Anterior cingulate cortex (tissue), 58 donors: ENCODE measurements at places on chromosomes 6 and 20.

GRCh38 chr6:108106694-108107093, 32.2 kb upstream of the OSTM1 start:
- no peak for DNase-seq

DNA sequence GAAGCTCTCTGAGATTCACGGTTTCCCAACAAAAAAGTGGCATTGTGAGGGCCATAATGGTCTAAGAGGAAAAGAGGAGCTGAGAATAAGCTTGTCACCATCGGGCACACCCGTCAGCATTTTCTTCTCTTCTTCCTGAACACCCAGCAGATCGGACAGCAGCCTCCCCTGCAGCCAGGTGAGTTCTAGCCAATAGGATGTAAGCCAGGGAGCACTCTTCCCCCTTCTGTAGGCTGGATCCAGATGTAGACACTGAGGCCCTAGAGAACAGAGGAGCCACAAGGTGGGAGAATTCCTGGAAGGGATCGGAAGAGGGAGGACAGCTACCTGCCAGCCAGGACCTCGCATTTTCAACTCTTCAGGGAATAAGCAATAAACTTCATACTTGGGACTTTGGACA, 228.0 kb downstream of the SYNDIG1 start:
- DNase-seq, result no peak

DNA sequence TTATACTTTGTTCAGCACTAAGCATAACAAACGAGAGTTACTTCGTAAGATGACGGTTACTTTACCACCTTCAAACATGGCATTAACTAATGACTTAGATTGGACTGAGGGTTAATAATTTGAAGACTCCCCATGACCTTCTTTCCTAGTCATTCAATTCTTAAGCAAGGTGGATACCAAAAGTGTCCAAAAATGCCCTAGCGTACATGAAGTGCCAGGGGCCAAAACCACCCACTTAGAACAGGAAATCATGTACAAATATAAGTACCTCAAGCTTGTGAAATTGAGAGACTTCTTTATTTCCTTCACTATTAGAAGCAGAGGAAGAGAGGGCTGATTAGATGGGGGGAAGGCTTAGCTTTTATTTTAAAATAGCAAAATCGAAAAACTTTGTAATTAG, 166.4 kb downstream of the ATXN1 start:
- DNase-seq, result no peak

DNA sequence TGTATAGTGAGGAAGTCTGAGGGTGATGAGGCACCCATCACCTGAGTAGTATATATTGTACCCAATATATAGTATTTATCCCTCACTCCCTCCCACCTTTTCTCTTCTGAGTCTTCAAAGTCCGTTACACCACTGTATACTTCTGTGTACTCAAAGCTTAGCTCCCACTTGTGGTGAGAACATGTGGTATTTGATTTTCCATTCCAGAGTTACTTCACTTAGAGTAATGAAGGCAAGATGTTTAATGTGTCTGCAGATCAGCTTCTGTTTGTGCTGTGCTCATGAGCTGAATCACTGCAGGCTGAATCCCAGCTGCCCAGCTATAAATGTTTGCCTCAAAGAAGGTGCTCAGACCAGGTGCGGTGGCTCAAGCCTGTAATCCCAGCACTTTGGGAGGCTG, 139.3 kb upstream of the FOXA2 start:
- no peak for DNase-seq

GRCh38 chr6:2047855-2048254, 197.6 kb downstream of the GMDS start:
- DNase-seq, result no peak

DNA sequence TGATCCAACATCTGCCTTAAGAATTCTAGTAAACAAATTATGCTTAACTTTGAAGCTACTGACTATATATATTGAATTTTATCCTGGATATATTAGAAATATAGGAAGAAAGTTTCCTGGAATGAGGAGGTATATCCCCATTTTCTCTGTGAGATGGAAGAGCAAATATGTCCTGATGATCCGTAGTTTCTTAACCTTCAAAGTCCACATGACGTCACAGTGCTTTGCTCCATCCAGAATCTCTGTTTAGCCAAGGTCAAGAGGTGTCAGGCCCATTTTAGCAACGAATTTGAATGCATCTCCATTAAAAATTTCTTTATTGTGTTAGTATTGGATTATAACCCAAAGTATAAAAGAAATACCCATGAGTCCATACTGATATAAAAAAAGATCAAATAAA, 162.5 kb downstream of the PRL start:
- DNase-seq, result no peak

DNA sequence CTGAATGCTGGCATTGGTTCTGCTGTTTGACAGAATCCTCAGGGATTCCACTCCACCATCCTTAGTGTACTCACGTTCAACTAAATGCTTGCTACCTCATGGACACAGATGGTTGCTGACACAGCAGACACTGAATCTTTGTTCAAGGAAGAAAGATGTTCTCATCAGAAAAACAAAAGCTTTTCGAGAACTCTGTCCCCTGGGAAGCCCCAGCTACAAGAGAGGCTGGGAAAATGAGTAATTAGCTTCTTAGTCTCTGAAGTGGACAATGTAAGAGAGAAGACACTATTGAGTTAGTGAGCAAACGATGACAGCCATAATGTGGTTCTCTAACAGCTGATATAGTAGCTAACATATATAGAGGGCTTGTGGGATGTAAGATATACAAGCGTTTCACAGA, 30.9 kb upstream of the ENPP5 start:
- no peak for DNase-seq

DNA sequence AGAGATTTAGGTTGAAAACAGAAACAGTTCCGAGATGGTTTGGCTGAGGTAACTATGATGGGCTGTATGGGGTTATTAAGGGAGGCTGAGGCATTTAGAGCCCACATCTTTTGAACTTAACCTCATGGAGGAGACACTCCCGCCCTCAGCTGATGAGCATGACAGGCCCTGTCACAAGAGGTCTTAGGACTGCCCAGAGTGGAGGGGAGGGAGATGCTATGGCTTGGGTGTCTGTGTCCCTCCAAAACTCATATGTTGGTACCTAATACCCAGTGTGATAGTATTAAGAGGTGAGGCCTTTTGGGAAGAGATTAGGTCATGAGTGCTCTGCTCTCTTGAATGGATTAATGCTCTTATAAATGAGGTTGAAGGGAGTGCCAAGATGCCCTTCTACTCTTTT, 126.6 kb downstream of the CDC5L start:
- no peak for DNase-seq

GRCh38 chr6:118269659-118270058, 278.4 kb upstream of the PLN start:
- no peak for DNase-seq

DNA sequence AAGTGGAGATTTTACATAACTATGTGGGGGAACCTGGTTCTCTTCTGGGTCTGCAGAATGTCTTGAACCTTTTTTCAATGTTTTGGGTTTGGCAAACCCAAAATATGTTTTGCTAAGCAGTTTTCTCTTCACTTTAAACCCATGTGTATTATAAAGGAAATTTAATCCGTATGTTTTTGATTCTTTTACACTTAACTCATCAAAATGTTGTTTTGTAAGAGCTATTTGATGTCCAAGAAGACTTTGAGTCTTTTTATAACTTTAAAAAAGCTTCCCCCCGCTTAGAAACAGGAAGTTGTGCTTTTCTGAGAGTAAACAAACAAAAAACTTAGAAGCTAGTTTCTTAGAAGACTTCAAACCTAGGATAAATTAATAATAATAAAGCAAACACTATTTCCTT, 81.9 kb upstream of the CEP162 start:
- DNase-seq, result no peak

- DNase-seq, result no peak
Measured at GRCh38 chr6:167113047-167113754, 9.7 kb upstream of the CCR6 start.

- DNase-seq, result no peak
Measured at GRCh38 chr6:106913111-106913510, 61.4 kb downstream of the CD24 start.
